ENCODE measurements at places on chromosomes 1 and 21.

GRCh38 chr1:200979574-200980451 is 43.7 kb downstream of the KIF21B start:
- peak; percentile 14 for DNase-seq

DNA sequence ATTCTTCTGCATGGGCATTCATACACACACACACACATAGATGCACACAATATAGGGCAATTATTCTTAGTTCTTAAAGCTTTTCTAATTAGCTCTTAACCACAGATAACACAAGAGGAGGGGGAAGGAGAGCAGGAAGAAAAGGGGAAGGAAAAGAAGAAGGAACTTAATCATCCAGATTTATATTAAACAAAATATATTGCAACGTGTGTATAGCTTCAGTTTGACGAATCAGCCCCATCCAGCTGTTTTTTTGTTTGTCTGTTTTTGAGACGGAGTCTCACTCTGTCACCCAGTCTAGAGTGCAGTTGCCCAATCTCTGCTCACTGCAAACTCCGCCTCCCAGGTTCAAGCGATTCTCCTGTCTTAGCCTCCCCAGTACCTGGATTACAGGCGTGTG is 21.7 kb upstream of the ANKRD13C start:
- no peak for DNase-seq

DNA sequence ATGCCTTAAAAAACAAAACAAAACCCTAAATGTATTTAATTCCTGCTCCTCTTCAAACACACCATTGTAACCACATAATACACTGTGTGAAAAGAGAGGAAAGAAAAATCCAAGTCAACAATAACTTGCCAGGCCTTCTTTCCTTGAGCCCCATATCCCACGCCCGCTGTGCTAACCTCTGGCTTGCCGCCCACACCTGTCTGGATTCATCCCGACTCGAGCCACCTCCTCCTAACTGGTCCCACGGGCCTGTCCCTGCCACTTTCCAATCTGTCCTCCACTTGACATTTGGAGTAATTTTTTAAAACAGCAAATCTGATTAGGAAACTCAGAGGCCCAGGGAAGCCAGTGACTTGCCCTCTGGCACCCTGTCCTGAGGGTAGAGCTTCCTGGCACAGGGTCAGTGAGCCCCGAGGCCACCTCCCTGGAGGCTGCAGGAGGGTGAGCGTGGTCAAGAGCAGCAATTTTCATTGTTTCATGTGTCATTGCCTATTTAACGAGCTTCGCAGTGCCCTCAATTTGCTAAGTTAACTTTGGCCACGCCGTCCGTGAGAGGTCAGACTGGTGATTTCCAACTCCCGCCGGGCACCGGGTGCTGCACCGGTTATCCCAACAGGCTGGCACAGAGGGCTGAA is 54.1 kb downstream of the B3GALT5 start:
- no peak for DNase-seq

DNA sequence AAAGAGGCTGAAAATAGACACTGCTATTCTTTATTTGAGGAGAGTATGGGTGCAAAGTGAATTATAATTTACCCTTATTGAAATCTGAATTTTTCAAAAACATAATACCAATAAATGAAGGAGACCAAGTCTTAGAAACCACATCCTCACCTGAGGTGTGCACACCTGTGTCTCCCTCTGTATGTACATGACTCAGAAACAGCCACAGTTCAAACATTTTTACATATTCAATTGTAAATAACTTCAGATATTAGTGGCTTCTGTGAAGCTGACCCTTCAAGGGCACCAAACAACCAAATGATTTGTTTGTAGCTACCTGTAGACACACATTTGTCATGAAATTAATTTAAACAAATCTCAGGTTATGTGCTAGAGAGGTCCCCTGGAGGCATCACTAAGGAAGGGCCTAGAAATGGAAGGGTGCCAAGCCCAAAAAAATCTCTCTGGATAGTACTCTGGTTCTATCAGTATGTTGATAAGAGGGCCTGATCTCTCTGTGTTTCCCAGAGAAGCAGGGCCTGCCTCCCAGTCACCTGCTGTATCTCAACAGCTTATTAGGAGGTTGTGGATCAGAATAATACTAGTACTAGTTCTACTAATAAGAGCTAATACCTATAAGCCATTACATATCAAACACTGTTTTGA is 28.1 kb downstream of the ERI3 start:
- peak; percentile 7 for DNase-seq

DNA sequence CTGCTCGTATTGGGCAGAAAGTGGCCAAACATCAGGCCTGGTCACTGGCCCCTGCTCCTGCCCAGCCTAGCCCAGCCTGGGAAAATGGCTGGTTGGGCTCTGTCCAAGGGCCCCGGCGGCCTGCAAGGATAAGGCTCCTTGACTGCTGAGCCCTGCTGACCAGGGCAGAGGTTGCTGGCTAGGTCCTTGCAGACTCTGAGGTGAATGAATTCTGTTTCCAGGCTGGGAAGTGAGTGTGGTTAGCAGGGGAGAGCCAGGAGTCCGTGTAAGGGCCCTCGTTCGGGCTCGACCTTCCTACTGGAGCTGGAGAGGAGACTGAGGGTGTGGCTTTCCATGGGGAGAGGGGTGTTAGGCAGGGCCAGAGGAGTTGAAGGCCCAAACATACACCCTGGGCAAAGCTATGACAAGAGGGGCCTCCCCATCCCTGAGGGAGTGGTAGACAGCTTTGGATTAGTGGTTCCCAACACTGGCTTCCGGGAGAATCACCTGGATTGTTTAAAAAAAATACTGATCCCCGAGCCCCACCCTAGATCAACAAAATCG is 20.6 kb downstream of the CSF1 start:
- peak; percentile 69 for DNase-seq

DNA sequence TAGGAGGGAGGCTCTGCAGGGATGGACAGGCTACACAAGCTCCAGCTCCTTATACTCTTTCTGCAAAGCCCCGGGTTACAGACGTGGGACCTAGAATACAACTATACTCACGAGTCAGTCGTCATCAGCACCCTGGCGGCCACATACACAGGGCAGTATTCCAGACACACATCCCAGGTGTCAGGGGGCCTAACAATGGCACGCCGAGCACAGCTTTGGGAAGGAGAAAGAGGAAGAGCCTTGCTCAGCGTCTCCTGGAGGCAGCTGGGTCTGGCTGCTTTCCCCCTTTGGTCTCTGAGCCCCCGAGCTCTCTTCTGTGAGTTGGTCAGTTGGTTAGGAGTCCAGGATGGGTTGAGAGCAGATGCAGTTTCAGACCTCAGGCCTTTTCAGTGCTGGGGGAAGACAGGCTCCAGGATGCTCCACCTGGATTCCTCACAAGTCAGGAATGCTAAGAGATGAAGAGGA is 4.5 kb upstream of the POU3F1 start:
- no peak for DNase-seq

GRCh38 chr1:14113841-14114567 is 414.0 kb downstream of the PRDM2 start:
- DNase-seq = peak; percentile 55

Data from fibroblast of skin of scalp (primary cell).